ENCODE measurements at places on chromosomes 6 and 20.

DNA sequence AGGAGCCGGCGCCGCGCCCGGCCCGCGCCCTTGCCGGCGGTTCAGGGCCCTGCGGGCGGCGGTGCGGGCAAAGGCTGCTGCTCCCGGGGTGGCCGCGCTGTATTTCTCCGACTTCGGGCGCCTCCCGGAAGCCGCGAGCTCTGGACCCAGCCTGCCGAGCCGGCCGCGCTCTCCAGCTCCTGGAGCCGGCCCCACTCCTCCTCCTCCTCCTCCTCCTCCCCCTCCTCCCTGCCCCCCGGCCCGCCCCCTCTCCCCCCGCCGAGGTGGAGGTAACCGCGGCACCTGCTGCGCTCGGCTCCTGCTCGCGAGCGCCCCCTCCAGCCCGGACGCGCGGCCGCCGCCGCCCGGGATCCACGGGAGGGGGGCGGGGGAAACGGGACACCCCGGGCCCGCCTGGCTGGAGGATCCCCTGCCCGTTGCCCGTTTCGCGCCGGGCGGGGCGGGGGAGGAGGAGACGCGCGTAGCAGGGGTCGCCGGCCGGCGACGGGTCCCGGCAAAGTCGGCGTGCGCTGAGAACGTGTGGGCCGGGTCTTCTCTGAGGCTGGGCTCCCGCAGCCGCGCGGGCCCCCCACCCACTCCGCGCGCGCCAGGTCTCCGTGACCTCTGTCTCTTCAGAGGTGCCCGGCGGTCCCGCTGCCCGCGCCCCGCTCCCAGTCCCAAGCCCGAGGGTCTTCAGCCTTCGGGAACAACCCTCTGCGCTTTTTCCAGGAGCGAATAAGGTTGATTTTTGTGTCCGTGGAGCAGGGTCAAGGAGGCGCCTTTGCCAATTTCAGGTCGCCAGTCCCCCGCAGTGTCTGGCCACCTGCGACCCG lies at the start of gene SLC22A23:
SLC22A23 (minus strand) TSS at position 153 of the 812 bp plus-strand sequence. CDS start 491 bp downstream, outside the sequence.
- peak; percentile 85 for DNase-seq

- peak; percentile 35 for DNase-seq
Observed at GRCh38 chr6:137233911-137234863, 15.0 kb upstream of the IFNGR1 start.

- no peak for DNase-seq
Observed at GRCh38 chr20:20821484-20822260, 109.2 kb upstream of the RALGAPA2 start.

- DNase-seq = no peak
Observed at GRCh38 chr6:66210964-66211363, 503.9 kb upstream of the EYS start.

DNA sequence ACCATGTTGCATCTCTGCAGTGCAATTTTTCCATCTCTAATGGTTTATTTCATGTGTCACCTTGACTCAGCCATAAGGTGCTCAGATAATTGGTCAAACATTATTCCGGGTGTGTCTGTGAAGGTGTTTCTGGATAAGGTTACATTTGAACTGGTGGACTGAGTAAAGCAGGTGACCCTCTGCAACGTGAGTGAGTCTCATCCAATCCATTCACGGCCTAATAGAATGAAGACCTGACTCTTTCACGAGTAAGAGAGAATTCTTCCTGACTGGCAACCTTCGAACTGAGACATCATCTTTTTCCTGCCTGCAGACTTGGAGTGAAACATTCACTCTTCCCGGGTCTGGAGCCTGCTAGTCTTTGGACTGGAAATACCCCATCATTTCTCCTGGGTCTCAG lies 77.1 kb upstream of the SLC22A23 start:
- no peak for DNase-seq

DNA sequence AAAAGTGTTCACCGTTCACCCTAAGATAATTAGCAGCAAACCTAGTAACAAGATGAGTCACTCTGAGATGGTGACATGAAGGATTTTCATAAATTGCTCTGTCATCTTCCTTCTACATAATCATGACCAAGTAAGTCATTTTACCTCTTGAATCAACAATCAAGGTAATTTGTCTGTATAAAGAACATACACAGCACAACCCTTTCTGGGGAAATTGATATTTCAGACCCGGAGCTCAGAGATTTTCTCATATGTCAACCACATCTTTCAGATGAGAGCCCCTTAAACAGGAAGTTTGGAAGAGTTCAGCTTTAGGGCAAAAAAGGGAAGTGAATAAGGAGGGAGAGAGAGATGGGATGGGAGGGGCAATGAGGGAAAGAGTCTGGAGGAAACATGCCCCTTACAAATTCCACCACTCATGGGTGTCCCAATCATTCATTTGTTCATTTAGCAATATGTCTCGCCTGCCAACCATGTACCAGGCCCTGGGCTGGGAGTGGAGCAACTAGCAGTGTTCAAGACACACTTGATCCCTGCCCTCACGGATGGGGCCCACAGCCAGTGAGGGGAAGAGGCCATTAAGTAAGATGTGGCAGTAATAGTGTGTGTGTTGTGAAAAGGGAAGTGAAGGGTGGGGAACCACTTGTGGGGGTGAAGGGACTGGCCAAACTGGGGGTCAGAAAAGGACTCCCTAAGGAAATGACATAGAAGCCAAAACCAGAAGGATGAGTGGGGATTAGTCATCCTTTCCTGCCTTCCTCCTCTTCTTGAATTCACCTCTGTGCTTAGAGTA lies 190.9 kb downstream of the MAFB start:
- peak; percentile 10 for DNase-seq

GRCh38 chr6:46023216-46023915 lies 7.7 kb upstream of the CLIC5 start:
- DNase-seq = no peak

GRCh38 chr6:160252073-160252813 lies 6.4 kb downstream of the SLC22A2 start:
- DNase-seq = no peak

DNA sequence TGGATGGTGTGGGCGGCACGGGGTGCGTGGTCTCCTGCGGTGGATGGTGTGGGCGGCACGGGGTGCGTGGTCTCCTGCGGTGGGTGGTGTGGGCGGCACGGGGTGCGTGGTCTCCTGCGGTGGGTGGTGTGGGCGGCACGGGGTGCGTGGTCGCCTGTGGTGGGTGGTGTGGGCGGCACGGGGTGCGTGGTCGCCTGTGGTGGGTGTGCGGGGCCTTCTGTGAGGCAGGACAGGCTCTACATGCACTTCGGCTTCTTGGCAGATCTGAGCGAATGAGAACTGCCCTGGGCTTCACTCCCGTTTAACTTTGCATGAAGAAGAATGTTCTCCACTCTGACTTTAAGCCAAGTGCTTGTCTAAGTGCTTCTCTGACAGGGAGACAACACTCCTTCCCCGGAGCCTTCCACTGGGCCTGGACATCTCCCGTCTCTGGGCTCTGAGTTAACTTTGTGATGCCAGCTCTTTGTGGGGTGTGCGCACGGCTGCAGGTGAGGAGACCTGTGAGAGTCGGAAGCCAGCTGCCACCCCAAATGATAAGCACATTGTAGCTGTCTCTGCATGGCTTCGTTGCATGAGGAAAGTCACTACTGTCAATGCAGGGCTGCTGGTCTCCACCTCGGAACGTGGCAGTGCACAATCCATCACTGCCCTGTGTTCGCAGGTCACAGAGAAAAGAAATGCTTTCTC lies 244.8 kb downstream of the DLL1 start:
- no peak for DNase-seq

GRCh38 chr6:88661136-88661535 lies 302.3 kb downstream of the RNGTT start:
- DNase-seq = no peak

GRCh38 chr6:88477413-88477812 lies 311.3 kb upstream of the CNR1 start:
- no peak for DNase-seq

DNA sequence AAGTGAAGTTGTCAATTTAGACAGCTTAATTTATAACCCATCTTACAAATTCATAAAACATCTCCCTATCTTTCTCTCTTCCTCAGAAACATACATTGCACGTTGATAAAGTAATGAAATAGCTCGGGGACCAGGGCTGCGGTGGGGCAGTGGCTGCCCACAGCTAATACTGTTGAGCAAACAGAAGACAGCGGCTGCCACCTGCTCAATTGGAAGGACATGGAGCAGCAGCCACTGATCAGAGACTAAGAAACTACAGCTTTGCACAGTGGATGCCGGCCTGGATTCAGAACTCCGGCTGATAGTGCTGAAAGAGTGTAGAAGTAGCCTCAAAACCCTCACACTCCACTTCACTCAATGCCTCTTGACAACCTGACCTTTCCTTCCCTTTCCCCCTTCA lies 157.9 kb upstream of the PDE10A start:
- no peak for DNase-seq

GRCh38 chr6:168122011-168122410 lies 43.0 kb upstream of the FRMD1 start:
- no peak for DNase-seq

GRCh38 chr6:145547594-145548335 lies 187.6 kb downstream of the EPM2A start:
- DNase-seq = no peak

DNA sequence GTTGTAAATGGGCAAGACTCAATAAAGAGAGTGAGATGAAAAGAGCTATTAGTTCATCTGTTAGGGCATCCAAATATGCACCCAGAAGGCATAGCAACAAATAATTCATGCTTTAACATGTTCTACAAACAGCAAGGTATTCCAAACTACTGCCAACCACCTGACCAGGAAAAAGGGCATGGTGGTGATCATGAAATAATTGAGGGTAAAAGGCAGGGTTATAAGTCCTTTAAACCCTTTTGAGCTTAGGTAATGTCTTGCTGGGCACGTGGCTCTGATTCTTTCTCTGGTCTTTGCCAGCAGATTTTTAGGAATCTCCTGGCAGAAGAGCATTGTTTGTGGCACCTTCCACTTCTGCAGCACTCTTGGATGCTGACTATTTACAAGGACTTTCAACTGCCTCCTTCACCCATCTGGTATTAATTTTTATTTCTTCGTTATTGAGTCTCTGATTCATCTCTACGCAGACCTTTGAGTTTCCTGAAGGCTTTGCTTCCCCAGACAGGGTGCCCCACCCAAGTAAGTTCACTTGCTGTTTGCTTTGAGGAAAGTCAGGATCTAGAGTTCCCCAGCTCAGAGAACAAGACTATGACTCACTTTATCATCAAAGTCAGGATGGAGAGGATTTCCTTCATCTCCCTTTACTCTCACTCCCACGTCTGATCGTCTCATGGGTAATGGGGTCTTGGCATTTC lies 83.4 kb upstream of the NEDD9 start:
- peak; percentile 42 for DNase-seq

DNA sequence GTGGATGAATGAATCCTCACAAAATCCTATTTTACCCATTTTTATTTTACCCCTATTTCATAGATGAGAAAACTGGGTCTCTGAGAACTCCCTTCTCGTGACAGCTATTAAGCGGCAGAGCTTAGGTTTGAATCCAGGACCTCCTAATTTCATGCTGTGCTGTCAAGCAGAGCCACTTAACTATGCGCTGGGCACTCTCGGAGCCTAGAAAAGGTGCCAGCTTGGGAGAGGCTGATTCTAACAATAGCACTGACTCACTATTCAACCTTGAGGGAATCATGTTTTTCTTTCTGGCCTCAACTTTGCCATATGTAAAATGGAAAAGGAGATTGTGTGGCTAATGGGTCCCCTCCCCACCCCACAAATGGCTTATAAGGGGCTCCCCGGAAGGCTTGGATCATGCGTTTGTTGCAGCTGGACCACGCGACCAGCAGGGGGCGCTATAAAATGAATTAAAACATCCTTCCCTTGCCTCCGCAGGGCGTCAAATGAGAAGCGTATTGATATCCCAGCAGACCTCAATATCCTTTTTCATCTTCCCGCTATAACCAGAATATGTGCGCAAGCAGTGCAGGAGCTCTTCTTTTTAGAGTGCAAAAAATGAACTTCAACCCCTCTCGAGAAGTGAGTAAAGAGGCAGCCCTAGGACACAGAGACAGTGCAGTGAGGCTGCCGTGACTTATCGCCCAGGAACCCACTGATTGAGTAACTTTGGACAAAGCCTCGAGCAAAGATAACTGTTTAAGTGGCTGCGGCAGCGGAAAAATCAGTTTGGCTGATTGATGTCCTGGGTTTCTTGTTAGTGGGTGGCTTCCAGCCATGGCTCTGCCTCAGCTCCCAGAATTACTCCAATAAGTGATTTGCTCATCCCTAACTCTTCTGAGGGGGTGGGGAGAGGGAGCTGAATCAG lies 12.8 kb upstream of the PDYN start:
- no peak for DNase-seq

DNA sequence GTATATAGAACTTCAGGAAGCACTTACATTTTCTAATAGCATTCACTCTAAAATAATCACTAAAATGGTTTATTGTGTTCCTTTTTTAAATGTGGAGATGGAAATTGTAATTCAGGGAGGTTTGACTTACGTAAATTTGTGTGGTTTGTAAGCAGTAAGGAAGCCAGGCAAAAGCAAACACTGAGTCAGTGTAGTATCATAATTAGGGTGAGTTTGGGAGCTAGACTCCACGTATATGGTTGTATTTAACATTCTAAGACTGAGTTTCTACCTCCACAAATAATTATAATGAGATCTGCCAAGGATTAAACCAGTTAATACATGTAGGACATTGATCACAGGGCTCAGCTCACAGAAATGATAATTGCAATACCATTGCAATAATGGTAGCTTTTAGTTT lies 425.5 kb downstream of the CBLN4 start:
- no peak for DNase-seq

- no peak for DNase-seq
Observed at GRCh38 chr20:63857764-63858392, 3.4 kb upstream of the ABHD16B start.

DNA sequence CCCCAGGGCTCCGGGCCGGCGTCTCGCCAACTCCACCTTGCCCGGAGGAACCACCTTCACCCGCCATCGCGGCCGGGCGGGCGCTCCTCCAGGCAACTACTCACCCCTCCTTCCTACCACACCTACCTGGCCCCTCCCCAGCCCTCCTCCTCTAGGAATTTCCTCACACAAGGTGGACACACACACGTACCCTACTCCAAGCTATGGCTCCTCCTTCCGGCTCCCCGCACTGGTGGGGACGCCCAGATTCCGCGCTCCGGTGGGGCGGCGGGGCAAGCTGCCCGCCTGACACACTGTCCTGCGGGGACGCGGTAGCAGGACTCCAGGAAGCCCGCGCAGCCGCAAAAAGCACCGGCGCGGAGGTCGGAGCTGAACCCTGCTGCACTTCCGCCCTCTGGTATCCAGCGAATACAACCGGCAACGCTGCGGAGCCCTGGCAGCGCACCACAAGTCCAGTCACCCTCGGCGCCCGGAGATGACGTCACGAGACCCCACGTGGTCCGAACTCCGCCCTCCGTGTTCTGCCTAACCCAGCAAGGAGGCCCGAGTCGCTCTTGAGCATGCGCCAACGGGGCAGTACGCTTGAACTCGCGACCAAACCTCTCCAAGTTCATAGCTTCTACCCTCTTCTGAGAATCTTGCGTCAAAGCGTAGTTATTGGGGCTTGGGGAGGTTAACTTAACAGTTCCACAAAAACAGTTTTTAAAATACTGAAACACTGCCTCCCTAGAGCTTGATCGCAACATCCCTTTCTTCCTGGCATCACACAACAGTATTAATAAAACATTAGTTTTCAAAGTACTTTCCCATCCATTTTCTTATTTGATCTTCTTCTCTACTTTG lies at the start of gene ATG5:
ATG5 (minus strand) TSS at position 425 of the 843 bp plus-strand sequence. CDS start 9,552 bp downstream, outside the sequence.
- DNase-seq = peak; percentile 100

DNA sequence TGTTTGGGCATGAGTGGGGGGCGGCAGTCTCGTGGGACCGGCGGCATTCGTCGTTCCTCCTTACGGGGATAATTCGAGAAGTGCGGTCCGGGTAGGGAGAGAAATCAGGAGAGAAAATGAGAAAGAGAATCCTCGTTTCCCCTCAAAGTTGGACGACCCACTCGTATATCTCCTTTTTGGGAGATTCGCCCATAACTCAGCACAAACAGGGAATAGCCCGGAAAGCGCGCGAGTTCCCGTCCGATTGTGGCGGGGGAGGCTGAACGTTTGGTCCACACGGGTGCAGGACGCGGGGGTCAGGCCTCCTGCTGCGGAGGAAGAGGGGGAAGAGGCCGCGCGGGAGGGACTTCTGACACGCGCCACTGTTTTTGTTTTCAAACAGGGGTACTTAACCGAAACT lies 42.4 kb downstream of the POPDC3 start:
- no peak for DNase-seq

All from transverse colon (tissue), 4 donors.